ENCODE measurements at places on chromosomes 7 and 10.

DNA sequence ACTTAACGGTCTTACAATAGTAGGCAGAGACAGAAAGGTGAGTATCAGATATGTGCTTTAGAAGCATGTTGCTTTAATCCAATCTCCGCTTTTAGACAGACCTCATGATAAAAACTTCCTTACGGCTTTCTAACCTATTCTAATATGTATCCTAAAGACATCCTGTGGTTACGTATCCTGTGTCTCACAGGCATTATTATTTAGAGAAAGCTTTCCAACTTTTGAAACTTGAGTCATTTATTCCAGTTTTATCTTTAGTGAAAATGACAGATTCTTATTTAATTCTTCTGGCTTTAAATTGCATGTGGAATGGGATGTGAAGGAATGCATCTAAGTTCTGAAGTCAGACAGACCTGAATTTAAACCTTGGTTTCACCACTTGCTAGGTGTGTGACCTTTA, 118.9 kb downstream of the OTUD1 start:
- DNase-seq, result no peak

GRCh38 chr10:117727421-117727820, 184.9 kb downstream of the EMX2 start:
- DNase-seq, result no peak

GRCh38 chr10:72638586-72639440, 12.9 kb upstream of the MICU1 start:
- no peak for DNase-seq

- no peak for DNase-seq
Measured at GRCh38 chr10:5560142-5560816, 35.5 kb downstream of the CALML3 start.

DNA sequence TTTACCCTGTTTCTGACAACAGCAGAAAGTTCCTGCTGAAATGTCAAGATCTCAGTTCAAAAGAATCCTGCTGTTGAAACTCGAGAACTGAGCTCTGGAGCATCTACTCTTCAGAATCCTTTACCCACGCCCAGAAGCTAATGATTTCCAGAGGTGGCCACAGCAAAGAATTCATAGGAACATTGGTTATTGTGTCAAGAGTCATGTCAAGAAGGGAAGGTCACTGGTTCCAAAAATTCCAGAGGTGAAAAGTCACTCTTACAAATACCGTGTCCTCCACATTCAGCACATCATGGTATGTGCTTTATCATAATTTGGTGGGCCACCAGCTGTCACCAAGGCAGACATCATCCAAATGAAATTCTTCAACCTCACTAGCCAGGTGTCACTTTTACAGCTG, 394.4 kb upstream of the NPVF start:
- no peak for DNase-seq

DNA sequence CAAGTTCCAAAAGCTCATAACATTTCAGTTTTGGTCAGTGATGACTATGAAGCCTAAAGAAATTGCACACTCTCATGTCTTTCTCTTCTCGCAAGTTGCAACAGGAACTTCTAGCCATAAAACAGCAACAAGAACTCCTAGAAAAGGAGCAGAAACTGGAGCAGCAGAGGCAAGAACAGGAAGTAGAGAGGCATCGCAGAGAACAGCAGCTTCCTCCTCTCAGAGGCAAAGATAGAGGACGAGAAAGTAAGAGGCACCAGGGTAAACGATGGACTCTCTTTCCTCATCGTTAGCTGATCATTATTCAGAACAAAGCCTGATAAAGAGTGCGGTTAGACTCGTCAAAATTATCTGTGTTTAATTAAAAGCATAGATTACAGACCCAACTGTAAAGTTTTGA, 94.7 kb downstream of the HDAC9 start:
- peak; percentile 49 for DNase-seq

GRCh38 chr10:36023939-36024338, 381.8 kb upstream of the FZD8 start:
- DNase-seq, result peak; percentile 1

DNA sequence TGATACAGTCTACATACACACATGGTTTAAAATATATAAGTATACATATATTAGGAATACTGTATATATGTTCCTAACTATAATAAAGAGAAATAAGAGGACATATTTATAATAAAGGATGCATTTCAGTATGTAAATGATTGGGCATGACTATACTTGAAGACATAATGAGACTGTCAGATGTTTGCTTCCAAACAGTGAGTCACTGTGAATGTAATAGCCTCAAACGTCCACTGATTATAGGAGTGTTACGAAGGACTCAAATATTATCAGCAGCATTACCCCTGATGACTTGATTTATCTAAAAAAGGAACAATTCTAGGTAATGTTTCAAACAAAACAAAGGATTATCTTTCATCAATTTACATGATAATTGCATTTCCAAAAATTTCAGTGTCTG, 39.9 kb upstream of the NRBF2 start:
- DNase-seq, result no peak

DNA sequence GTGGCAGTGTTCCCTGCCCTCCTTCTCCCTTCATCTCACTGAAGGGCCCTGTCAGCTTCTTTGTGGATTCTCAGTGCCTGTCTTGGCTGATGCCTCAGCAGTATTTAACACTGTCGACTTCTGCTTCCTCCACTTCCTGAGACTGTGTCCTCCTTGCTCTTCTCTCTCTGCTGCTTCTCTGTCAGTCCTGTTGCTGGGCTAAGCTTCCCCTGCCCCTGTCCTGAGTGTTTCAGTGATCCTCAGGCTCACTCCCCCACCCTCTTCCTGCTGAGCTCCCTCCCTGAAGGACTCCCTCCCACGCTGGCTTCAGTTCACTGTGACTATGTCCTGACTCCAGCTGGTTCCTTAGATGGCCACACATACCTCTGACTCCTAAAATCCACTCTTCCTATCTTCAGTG, 64.9 kb downstream of the CREM start:
- DNase-seq, result peak; percentile 32

GRCh38 chr10:104056619-104057273, 28.9 kb downstream of the COL17A1 start:
- no peak for DNase-seq

DNA sequence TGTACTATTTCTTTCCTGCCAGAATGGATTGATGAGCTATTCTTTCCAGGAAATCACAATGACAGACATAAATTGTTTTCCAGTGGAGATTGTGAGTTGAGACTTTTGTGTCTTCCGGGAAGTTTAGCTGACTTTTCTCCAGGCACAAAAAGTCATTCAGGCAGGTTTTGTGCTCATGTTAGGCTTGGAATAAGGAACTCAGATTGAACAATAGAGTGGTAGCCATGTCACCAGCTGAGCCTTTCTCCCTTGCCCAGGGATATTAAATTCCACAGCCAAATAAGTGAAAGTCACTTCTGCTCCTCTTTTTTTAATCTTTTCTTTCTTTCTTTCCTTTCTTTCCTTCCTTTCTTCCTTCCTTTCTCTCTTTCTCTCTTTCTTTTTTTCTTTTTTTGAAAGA, 559.6 kb downstream of the GALNT17 start:
- DNase-seq, result no peak

- no peak for DNase-seq
Measured at GRCh38 chr7:19725770-19726169, 16.9 kb upstream of the POLR1F start.

DNA sequence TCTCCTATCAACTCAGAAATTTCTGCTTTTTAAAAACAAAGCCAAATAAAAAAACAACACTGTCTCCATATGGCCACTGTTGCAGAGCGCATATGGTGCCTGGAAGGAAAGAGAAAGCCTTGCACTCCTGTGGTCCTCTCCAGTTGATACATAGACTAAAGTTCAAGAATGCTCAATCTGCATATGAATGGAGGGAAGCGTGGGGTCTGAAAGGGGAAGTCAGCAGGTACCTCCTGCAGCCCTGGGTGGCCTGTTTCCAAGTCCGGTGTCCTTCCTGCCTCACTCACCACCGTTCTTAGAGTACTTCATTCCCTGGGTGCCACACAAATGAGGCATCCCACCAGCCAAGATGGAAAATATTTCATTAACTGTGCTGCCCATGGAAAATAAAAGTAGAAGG, 138.3 kb upstream of the PALS2 start:
- DNase-seq, result peak; percentile 9

DNA sequence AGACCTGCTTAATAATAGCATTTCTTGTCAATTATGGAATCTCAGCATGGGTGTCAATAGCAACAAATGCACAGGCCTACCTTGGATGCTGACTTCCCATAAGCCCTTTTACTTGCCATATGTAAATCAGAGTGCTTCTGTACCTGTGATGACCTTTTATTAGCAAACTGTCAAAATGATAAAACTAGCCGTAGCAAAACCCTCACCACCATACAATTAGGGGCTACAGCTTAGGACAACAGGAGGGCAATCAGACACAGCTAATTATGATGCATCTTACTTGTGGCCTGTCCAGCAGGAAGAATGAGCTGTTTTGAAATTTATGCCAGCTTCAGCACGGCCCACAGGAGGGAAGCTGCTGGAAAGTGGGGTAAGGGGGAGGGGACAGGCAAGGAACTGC, 201.6 kb downstream of the TAX1BP1 start:
- no peak for DNase-seq

DNA sequence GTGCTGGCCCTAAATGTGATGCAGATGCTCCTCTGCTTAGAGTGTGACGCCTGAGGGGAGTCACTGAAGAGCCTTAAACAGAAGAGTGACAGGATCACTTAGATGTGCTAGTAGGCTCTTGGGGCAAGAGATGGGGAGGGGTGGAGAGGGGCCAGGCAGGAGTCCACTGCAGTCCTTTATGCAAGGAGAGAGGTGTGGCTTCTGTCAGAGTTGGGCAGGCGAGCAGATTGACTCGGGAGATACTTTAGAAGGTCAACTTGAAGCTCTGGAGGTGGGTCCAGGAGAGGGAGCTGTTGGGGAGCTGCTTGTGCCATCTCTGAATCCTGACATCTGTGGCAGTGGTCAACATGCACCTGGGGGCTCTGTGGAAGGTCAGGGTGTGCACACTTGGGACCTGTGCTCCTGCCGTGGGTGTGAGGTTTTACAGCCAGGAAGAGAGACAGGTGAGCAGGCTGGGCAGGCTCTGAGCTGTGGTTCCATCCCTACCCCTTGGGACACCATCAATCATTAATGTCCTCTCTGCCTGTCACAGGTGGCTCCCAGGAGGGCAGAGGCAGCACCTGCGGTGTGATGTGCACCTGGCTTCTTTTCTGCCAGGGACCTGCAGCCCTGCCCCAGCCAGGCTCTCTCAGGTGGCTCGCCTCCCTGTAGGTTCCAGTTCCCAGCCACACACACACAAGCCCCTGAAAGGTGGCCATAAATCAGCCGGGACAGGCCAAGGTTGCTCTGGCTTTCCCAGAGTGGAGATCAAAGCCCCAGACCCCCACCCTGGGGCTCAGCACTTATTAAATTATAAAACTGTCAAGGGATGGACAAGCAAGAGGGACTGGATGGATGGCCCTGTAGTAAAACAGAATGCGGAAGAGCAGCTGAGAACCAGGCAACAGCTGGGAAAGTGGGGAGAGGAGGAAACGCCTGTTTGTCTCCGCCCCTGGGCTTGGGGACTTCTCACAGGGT, 14.0 kb downstream of the NEURL1 start:
- DNase-seq, result peak; percentile 21

- peak; percentile 31 for DNase-seq
Measured at GRCh38 chr10:102627291-102627735, 17.0 kb upstream of the TRIM8 start.

- peak; percentile 64 for DNase-seq
Measured at GRCh38 chr7:10973942-10974911, 555 bp downstream of the PHF14 start.

DNA sequence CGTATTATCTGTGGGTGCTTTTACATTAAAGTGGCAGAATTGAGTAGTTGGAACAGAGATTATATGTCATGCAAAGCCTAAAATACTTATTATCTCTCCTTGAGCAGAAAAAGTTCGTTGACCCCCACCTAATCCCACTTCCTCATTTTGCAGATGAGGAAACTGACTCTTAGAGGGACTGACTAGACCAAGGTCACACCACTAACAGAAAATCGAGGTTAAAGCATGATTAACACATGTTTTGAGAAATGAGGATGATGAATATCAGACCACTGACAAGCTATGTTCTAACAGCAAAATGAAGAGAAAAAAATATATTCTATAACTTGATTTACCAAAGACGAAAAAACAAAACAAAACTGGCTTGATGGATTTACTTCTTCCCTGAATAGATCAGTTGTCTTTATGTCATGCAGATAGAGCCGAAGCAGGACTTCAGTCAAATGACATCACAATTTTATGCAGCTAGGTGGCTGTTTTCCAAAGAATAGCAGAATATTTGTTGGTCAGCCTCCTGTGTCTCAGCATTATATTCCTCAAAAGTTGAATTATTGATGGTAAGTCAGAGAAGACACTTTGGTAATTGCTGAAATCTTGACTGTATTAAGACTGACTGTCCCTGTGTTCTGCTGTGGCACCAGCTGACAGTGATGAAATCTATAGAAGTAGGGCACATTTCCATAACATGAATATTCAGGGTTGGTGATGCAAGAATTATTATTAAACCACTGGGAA, 24.2 kb upstream of the SMIM30 start:
- peak; percentile 96 for DNase-seq

DNA sequence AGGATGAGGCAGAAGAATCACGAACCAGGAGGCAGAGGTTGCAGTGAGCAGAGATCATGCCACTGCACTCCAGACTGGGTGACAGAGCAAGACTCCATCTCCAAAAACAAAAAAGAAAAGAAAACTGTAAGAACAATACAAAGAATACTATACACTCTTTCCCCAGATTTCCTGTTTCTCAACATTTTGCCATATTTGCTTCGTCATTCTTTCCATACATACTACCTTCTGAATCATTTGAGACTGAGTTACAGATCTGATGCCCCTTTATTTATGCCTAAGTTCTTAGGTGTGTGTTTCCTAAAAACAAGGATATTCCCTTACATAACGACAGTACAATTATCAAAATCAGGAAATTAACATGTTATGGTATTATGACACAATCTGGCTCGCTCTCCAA, 168.4 kb upstream of the CELF2 start:
- no peak for DNase-seq

DNA sequence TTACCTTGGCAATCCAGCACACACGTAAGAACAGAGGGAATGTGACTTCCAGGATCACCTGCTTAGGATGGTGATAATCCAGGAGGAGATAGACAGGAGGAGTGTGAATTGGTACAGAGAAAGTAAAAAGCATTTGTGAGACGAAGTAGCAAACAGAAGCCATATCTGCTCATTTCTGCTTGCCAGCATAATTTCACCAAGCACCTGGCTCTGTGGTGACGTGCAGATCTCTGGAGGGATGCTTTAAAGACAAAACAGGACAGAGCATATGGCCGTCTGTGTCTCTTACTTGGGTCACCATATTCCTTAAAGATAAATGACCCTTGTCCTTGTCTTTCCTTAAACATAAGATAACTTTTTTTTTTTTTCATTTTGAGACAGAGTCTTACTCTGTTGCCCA, 90.2 kb upstream of the ARHGAP21 start:
- no peak for DNase-seq

DNA sequence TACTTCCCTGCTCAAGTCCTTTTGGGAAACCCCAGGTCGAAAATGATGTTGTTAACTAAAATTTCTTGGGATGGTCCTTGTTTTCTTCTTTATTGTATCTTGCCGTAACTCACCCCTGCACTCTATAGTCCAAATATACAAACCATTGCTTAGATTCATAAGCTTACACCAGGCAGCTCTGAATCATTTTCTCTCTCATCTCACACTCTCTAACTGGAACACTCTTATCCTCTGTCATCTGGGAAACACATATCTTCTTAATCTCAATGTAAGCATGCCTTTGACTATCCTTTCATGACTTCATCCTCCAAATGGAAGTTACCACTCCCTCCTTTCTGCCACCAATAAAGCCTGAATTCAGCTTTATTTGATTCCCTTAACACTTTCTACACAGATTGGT, 175.8 kb upstream of the ANK3 start:
- DNase-seq, result no peak

- DNase-seq, result no peak
Measured at GRCh38 chr10:126997801-126998590, 92.8 kb downstream of the DOCK1 start.

All from NB4 (cell line).